ENCODE measurements at places on chromosomes 6 and 20.

- no peak for DNase-seq
Measured at GRCh38 chr20:44001667-44002596, 87.3 kb downstream of the TOX2 start.

DNA sequence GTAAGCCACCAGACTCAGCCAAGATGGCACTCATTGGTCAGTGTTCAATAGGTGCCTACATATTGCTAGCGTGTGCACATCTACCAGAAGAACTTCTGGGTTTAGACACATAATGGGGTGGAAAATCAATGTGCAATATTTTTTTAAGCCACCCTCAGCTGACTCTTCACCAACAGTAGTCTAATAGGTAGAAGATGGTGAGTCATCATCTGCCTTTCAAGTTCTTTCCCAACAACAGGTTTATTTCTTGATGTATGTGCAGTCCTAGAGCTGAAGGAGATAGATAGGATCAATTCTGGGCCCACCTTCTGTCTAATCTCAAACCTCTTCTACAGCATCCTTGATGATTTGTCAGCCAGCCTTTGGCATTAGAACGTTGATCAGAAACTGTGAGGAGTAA is 41.3 kb downstream of the IRAK1BP1 start:
- DNase-seq: no peak

GRCh38 chr6:159594750-159595117 is 98.3 kb downstream of the SOD2 start:
- no peak for DNase-seq

DNA sequence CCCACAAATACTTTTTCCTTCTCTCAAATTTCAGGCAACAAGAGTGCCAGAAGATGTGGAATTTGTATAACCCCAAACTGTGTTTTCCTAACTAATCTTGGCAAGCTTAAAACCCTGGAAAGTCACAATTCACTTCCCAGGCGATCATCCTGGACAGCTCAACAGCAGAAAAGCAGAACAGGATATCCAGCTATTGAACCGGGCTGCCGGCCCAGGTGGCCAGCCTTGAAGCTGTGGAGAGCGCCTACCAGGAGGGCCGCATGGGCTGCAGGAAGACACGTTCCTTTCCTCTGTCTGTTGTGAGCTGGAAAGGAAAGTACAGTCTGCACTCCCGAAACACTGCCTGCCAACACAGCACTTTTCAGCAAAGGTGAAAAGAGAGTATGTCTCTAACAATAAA is 719.7 kb upstream of the MARCKS start:
- no peak for DNase-seq

DNA sequence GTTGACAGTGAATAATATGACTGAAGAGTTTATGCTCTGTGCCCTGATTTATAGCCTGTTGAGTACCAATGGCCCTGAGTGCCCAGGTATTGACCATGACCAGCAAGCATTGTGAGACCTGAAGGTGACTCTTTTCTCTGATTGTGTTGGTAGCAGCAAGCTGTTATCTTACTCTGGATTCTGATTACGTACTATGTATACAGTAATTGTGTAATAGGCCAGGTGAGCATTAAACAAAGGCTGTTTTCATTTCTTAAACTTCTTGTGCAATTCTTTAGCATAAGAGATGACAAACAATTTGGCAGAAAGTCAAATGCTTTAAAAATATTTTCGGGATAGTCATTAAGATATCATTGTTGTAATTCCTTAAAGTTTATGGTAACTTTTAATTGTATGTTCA is 111.7 kb upstream of the PTPRK start:
- no peak for DNase-seq

GRCh38 chr6:161079566-161080262 is 88.1 kb downstream of the MAP3K4 start:
- DNase-seq: no peak

DNA sequence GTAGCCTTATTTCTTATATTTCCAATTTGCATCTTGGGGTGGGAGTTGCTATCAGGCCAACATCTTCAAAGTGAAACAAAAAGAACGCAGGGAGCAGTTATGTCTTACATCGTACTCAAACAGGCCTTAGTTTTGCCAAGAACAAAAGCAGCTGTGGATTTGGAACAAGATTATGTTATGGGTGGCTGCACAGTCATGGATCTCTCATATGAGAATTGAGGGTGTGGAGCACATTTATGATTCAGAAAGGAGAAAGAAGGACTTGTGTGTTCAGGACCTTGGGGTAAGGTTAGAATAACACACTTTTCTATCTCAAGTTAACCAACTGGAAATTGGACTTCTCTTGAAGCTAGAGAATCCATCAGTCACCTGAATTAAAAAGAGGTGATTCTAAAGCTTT is 259.9 kb downstream of the FOXA2 start:
- DNase-seq: no peak

GRCh38 chr6:23180504-23181293 is 611.3 kb downstream of the HDGFL1 start:
- peak; percentile 44 for DNase-seq
